Stimulated activated CD4-positive, alpha-beta T cell treated with anti-CD3 and anti-CD28 coated beads, Interleukin-1b, Interleukin-23, amount 100 ng/mL, for 1 hour (primary cell): ENCODE measurements at places on chromosomes 1 and 21.

DNA sequence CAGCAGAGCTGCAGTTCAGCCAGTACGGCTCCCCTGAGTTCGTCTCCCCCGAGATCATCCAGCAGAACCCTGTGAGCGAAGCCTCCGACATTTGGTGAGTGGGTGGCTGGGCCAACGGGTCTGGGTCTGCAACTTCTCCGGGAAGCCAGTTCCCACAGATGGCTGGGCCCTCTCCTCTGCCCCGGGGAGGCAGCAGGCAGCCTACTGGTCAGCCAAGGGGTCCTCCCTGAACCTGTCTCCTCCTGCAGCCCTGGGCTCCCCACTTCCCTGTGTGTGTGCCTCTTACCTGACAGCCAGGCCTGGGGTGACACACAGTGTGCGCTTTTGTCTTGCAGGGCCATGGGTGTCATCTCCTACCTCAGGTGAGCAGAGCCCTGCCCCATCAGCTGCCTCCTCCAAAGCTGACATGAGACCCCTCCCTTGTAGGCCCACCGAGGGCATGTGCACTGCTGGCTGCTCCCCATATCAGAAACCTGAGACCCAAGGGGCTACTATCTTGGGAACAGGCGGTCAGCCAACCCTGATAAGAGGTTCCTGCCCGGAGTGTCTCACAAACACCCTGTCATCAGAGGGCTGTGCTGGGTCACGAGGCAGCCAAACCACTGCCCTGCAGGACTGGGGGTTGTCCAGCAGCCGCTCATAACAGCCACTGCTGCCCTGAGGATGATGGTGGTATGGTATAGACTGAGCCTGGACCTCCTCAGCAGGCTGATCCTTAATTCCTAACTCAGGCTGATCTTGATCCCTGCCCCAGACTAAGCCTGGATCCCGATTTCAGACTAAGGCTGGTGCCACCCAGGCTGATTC, 37.6 kb downstream of the TRIM11 start:
- DNase-seq = no peak

- no peak for DNase-seq
Measured at GRCh38 chr1:147177611-147178380, 5.5 kb upstream of the PRKAB2 start.

GRCh38 chr1:158180741-158181576, at the start of gene CD1D:
Gene CD1D (plus strand): TSS chr1:158180895. CDS start chr1:158181102, 207 bp downstream.
- DNase-seq = no peak

DNA sequence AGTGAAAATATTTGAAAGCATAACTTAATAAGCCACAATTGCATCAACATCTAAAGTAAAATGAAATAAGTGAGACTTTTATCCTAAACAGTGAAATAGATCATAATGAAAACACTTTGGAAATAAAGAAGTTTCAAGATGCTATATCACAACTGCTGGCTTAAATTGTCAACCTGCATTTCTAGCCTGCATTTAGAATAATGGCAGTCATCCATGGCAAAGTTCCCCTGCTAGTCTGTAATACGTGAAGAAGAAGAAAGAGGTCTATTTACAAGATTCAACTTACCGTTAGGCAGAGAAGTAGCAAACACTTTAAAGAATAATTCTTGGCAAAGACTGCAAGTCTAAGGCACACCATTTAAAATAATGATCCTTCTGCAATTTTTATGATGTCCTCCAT, 133.6 kb downstream of the DPYD start:
- no peak for DNase-seq

GRCh38 chr1:95716097-95716496, 482.1 kb downstream of the RWDD3 start:
- no peak for DNase-seq

DNA sequence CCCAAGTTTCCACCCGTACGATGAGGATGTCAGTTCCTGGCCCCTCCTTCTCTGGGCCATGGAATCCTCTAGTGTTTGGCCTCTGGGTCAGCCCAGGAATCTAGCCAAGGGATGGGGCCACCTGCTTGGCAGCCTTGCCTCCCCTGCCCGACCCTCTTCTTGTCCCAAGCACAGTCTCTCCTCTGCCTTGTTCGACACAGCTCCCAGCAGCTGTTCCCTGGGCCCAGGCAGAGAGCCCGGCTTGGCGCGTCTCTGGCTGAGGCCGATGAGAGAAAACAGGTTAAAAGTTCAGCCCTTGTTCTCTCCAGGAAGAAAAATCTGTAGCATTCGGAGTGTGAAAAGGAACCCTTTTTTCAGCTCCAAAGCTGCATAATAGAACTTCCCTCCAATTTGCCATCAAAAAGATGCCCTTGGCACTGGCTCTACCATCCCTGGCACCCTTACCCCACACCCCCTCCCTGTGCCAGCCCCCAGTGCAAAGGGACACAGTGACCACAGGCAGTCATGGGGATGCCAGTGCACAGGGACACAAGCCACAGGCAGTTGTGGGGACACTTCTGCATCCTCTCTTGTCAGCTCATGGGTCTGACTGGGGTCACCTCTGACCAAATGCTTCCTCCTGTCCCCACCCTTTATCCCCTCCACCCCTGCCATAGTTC, 68.4 kb downstream of the EPHB2 start:
- no peak for DNase-seq

DNA sequence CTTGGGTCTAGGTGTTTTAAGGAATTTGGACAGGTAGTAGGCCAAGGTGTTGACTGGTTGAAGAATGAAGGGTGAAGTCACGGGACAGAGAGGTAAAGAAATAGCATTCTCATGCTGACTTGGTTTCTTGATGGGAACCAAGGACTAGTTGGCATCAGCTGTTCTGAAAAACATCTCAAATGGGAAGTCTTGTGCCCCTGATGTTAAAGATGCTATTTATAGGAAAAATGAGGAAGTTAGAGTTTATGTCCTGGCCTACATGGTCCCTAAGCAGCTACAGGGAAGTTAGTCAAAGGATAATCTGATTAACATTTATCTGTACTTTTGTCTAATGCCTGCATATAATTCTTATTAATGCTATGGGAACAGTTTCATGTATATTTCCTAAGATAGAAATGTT, 262.4 kb downstream of the HHIPL2 start:
- DNase-seq = no peak

- DNase-seq = peak; percentile 32
Measured at GRCh38 chr1:31760471-31761470, 3.4 kb downstream of the ADGRB2 start.

- DNase-seq = no peak
Measured at GRCh38 chr1:45658171-45658570, 28.2 kb downstream of the GPBP1L1 start.

GRCh38 chr21:20999659-21000058, 1.4 kb downstream of the NCAM2 start:
- no peak for DNase-seq

DNA sequence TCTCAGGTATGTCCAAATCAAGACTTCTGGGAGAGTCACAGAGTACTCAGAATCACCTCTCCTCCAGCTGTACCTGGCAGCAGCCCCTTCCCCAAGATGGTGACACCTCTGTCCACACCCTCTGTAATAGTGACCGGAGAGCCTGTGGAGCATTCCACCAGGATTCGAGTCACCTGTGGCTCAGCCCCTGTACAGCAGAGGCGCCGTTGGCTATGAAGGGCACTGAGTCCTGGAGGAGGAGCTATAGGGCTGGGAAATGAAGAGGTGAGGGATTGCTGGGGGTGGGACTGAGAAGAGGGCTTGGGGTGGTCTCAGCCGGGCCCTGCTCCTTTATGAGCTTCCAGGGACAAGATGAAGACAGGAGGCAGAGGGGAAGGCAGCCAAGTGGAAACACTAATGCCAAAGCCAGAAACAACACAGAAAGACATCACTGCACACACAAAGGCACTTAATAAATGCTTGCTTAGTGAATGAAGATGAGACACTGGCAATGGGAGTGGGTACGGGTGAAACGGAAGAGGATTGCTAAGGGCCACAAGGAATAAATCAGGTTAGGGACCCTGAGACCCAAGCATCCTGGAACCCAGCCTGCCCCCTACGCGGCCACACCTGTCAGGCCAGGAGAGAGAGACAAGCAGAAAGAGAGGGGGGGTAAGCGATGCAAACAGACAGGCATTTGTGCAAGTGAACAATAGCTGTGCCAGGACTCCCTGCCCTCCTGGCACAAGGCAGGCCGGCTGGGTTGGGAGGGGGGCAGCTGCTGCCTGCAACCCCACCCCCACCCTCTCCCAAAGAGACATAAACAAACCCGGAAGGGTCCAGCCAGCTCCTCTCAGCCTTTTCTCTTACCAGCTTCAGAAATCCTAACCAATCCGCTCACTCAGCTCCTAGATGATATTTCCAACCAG, 3.9 kb downstream of the ARHGEF2 start:
- DNase-seq = no peak
